ENCODE measurements at places on chromosomes 12 and 14.
A peak's percentile ranks its signal among the peaks of the same experiment; 100 is the strongest.

GRCh38 chr12:65993173-65993572 lies 137.4 kb downstream of the LLPH start:
- DNase-seq: no peak

DNA sequence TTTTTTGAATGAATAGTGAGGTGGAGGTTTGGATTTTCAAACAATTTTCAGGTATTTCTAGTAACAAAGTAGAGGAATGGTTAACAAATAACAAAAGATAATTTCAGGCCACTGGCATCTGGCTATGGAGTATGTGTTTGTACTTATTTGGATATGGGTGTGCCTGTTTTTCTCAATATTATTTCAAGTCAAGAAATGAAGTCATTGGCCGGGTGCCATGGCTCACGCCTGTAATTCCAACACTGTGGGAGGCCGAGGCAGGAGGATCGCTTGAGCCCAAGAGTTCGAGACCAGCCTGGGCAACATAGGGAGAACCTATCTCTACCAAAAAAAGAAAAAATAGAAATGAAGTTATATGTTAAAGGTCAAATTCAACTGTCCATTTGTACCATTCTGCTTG lies 13.9 kb downstream of the SLC35E3 start:
- no peak for DNase-seq

DNA sequence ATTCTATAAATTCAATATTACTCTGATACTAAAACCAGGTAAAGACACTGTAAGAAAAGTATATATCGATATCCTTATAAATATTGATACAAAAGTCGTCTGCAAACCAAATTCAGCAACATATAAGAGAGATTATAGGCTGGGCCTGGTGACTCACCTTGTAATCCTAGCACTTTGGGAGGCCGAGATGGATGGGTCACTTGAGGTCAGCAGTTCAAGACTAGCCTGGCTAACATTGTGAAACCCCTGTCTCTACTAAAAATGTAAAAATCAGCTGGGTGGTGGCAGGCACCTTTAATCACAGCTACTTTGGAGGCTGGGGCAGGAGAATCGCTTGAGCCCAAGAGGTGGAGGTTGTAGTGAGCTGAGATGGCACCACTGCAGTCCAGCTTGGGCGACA lies 13.5 kb upstream of the TUBA1C start:
- no peak for DNase-seq

DNA sequence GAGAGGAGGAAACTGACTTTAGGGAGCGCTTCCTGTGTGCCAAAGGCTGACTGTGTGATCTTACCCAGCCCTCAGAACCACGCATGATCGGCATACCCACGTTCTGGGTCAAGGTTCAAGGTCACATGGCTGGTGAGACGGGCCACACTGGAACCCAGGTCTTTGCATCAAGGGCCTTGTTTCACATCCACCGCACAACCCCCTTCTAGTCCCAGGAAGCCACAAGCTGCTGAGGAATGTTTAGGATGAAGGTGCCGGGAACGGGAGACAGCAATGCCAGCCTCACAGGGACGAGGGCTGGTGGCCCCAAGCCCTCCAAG lies 50.7 kb downstream of the TESC start:
- no peak for DNase-seq

- DNase-seq: no peak
These were observed 59.4 kb downstream of the MYRFL start for GRCh38 chr12:69884386-69884785.

GRCh38 chr14:104826861-104827176 lies 25.9 kb downstream of the ZBTB42 start:
- DNase-seq: no peak

- DNase-seq: no peak
These were observed 162.4 kb downstream of the AKAP6 start for GRCh38 chr14:32491416-32492016.

DNA sequence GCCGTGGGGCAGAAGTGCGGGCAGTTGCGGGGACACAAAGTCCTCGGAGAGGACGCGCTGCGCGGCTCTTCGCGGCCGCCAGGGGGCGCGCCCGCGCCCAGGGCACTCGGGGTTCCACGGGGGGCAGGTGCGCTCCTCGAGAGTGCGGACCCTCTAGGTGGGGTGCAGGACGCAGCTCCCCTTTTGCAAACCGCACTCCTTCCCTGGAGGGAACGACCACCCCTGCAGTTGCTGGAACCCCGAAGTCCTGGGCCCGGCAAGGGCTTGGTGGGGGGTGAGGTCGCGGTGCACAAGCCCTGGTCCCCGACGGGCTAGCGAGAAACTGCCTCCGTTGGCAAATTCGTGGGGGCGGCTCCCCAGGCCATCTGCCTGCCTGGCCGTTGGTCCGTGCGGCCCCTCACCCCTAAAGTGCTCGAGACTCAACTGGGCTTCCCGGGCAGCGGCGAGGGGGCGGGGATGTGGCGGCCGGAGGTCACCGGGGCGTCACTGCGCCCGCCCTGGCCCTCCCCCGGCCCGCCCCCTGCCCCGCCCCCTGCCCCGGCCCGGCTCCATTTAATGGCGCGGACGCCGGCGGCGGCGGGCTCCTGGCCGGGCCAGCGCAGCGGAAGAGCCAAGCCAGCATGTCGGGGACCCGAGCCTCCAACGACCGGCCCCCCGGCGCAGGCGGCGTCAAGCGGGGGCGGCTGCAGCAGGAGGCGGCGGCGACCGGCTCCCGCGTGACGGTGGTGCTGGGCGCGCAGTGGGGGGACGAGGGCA lies at the start of gene ADSS1:
TSS of gene ADSS1 (plus strand) at position 579 of the 756 bp plus-strand sequence. CDS start at position 621, 42 bp downstream.
- peak; percentile 49 for DNase-seq

GRCh38 chr12:101277443-101277842 lies 2.5 kb upstream of the UTP20 start:
- no peak for DNase-seq

DNA sequence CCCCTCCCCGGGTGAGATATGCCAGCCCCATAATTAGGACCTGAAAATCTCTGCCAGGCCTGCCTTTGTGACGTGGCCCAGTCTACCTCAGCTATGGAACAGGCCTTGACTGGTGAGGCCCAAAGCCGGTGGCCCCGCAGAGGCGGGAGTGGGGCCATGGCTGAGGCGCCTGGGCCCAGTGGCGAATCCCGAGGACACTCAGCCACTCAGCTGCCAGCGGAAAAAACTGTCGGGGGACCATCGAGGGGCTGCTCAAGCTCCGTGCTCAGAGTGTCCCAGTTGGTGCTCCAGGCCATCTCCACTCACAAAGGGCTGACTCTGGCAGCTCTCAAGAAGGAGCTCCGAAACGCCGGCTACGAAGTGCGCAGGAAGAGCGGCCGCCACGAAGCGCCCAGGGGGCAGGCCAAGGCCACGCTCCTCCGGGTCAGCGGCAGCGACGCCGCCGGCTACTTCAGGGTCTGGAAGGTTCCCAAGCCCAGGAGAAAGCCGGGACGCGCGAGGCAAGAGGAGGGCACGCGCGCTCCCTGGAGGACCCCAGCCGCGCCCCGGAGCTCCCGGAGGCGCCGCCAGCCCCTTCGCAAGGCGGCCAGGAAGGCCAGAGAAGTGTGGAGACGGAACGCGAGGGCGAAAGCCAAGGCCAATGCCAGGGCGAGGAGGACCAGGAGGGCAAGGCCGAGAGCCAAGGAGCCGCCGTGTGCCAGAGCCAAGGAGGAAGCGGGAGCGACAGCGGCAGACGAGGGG lies 21.4 kb downstream of the ZNF641 start:
- no peak for DNase-seq

- no peak for DNase-seq
These were observed 130.7 kb upstream of the ARID2 start for GRCh38 chr12:45598761-45599160.

- DNase-seq: no peak
These were observed 52.4 kb upstream of the CDKN3 start for GRCh38 chr14:54344445-54344844.

GRCh38 chr12:84653482-84653881 lies 259.1 kb downstream of the SLC6A15 start:
- DNase-seq: no peak

All from T-helper 2 cell (primary cell).